ENCODE measurements at places on chromosomes 7 and 10. TPM values are rescaled to one million over a fixed set of nuclear protein-coding genes. Genes with fewer than 3 reads are reported as not detected.

Gene NUTM2A
- 1.3 TPM for total RNA-seq

Gene SDHAF3
- 28.7 TPM for total RNA-seq

Gene NKX2-3
- not detected for total RNA-seq

Gene SND1
- 213 TPM for total RNA-seq

Gene CHRM2
- not detected for total RNA-seq

Gene HTR5A
- total RNA-seq, result not detected

Gene PLXDC2
- total RNA-seq, result 5.1 TPM

Gene AKR1C4
- not detected for total RNA-seq

Gene LLCFC1
- not detected for total RNA-seq

Gene CTAGE15
- 2.5 TPM for total RNA-seq

Gene ANXA8
- total RNA-seq, result 562 TPM

Gene NME8
- not detected for total RNA-seq

Gene SLIT1
- total RNA-seq, result not detected

Gene UCMA
- not detected for total RNA-seq

Gene GATA3
- 8.3 TPM for total RNA-seq

Gene TAS2R41
- not detected for total RNA-seq

Gene SLC26A4
- 0.14 TPM for total RNA-seq

Gene SRRM3
- total RNA-seq, result 0.92 TPM

Gene EEPD1
- 2.2 TPM for total RNA-seq

Gene BTBD16
- total RNA-seq, result 0.53 TPM

Gene SMARCD3
- total RNA-seq, result 3.5 TPM

Gene GPER1
- total RNA-seq, result 0.07 TPM

Gene FAM204A
- 76.5 TPM for total RNA-seq

Gene NRBF2
- total RNA-seq, result 24.8 TPM

Gene GJD4
- total RNA-seq, result not detected

Gene OR9A2
- total RNA-seq, result not detected

Gene OPALIN
- total RNA-seq, result not detected

Gene SLC26A5
- total RNA-seq, result not detected

Gene BZW2
- 72.8 TPM for total RNA-seq

Gene CRYGN
- total RNA-seq, result not detected

Gene SUN3
- total RNA-seq, result not detected

Gene SPDYE17
- not detected for total RNA-seq

Gene IGFBP3
- total RNA-seq, result 0.63 TPM

Gene ADO
- 16.2 TPM for total RNA-seq

Gene TYW1B
- total RNA-seq, result 1.1 TPM

Gene SCRN1
- 105 TPM for total RNA-seq

Gene GIMAP7
- not detected for total RNA-seq

Gene PRSS37
- total RNA-seq, result not detected

Gene AZGP1
- 0.71 TPM for total RNA-seq

Gene TMEM176A
- not detected for total RNA-seq

Gene EGFR
- total RNA-seq, result 161 TPM

Gene TAS2R3
- 0.44 TPM for total RNA-seq

Gene INSYN2A
- total RNA-seq, result not detected

Gene AGBL3
- 1.3 TPM for total RNA-seq

Gene AOAH
- 0.31 TPM for total RNA-seq

Gene PON3
- 2.0 TPM for total RNA-seq
